Osteoblast (primary cell): ENCODE measurements at places on chromosomes 2 and 18. TPM values are rescaled to one million over a fixed set of nuclear protein-coding genes. Genes with fewer than 3 reads are reported as not detected.

DNA sequence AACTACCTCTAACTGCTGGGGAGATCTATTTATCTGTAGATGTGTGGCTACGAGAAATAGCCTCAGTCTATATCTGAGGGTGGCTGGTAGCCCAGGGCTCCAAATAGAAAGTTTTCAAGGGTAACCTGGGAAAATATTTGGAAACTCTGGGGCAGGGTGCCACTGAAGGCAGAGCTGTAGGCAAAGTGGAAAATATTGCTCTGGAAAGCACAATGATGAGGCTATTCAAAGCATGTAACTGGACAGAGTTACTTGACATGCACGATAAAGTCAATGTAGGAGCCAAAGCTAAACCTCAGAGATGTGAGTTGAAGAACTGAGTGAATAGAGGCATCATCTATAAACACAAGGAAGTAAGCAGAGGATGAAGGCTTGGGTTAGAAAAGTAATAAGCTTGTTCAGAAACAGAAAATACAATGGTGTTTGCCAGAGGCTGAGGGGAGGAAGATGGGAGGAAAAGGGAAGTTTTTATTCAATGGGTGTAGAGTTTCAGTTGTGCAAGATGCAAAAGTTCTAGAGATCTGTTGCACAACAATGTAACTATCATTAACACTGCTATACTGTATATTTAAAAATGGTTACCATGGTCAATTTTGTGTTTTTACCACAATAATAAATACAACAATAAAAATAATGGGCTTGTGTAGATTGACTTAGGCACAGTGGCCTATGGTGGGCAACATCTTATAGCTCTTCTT is 171.6 kb downstream of the MBD2 start:
- DNase-seq: no peak

GRCh38 chr2:74507926-74508520 is 528 bp upstream of the PCGF1 start:
- DNase-seq: peak; percentile 90

GRCh38 chr2:223587301-223587700 is 14.9 kb downstream of the SCG2 start:
- no peak for DNase-seq

DNA sequence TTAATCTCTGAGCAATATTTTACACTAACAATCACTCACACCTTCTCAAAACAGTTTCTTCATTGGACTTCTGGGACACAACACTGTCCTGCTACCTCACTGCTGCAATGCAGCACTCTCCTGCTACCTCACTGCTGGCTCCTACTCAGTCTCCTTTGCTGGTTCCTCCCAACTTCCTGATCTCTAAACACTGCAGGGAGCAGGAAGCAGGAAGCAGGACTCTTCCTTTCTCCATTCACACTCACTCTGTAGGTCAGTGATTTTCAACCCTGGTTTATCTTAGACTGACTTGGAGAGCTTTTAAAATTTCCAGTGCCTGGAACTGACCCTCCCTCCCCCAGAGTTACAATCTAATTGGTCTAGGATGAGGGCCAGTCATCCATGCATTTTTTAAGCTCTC is 243.4 kb upstream of the RBBP8 start:
- peak; percentile 34 for DNase-seq

DNA sequence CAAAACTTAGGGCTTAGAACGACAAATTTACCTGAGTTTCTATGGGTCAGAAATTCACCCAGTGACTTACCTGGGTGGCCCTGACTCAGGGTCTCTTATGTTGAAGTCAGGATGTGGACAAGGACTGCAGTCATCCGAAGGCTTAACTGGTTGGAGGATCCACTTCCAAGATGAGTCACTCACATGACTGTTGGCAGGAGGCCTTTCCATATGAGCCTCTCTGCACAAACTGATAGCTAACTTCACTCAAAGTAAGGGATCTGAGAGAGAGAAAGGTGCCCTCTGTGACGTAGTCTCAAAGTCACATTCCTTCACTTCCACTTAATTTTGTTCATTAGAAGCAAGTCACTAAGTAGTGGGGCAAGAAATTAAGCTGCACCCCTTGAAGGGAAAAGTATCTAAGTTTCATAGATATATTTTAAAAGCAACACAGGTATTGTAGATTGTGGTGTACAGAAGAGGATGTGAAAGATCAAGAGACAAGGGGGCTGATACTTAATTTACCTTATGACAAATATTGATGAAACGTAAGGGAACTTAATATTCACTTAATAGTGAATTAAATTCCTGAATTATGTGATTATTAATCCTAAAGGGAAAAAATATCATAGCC is 48.4 kb downstream of the TANK start:
- no peak for DNase-seq

DNA sequence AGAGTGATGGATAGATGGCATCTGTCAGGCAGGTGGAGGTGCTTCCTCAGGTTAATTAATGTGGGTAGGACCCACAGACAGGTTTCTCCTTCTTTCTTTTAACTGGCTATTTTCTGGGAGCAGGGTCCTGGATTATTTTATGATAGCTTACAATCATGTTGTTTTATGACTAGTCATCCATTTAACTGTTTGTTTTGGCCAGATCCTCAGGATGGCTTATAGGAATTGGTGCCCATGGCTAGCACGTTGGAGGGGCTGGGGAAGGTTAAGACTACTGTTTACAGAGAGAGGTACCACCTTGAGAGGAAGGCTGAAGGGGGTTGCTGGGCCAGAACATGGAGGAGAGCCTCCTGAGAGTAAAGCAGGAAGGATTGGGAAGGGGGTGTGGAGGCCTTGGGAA is 78.0 kb upstream of the MGAT5 start:
- DNase-seq: no peak

GRCh38 chr2:38658613-38659012 is 7.3 kb upstream of the GALM start:
- DNase-seq: no peak

DNA sequence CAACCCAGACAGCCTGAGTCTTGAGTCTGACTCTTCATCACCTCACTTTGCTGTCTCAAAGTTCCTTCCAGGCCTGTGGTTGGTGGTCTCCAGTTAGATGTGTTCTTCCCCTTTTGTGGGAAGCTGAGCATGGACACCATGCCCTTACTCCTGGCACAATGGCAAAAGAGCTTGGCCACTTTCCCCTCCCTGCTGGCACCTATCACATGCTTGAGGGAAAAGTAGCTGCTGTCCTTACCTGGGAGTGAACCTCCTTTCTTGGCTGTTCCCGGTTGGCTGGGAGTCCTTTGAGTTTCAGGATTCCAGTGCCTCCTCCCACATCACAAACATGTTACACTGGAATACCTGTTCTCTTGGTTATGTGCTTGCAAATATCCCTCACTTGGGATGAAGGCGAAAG is 97.8 kb downstream of the GATA6 start:
- no peak for DNase-seq

- DNase-seq: peak; percentile 95
Observed at GRCh38 chr2:27735263-27735904, 36.1 kb upstream of the MRPL33 start.

- no peak for DNase-seq
Observed at GRCh38 chr2:112154246-112155117, 16.3 kb downstream of the FBLN7 start.

DNA sequence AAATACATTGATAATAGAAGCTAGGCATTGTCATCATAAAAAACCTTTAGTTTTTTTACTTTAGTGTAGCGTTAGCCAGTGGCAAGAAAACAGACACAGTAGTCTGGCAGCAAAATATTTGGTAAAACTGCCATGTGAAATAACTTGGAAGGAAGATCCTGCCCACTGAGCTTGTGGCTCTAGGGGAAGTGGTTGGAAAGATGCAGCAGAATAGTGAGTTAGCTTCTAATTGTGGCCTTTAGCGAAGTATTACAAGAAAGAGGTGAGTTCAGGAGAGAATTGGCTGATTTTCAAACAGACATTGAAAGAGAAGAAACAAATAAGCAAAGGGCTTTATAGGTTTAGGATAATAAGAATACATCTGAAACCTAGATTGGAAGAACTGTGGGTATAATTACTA is 1887.8 kb upstream of the CELF4 start:
- DNase-seq: no peak

DNA sequence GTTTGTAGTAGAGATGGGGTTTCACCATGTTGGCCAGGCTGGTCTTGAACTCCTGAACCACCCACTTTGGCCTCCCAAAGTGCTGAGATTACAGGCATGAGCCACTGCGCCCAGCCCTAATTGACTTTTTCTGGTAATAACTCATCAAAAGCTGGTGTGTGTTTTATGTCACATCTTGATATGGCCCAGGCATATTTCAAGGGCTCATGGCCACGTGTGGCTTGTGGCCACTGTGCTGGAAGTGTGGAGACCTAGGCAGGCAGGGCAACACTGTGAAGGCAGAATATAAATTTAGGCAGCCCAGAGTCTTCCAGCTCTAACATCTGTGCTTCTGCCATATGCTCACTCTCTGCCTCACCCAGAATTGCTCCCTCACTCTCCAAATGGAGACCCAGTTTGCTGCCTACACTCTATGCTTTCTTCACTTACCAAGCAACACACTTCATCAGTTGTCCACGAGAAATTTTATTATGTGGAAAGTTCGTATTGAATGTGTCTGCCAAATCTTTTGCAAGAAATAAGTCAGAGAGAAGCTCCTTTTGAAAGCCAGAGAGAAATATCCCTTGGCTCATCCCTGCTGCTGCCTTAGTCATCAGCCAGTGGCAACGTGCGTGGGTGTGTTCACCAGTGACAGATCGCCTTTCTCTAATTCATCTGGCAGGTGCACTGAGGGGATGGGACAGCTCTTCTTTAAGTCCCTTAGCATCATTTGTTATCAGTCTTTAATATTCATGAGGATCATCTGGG is 129.4 kb upstream of the CXCR4 start:
- no peak for DNase-seq

DNA sequence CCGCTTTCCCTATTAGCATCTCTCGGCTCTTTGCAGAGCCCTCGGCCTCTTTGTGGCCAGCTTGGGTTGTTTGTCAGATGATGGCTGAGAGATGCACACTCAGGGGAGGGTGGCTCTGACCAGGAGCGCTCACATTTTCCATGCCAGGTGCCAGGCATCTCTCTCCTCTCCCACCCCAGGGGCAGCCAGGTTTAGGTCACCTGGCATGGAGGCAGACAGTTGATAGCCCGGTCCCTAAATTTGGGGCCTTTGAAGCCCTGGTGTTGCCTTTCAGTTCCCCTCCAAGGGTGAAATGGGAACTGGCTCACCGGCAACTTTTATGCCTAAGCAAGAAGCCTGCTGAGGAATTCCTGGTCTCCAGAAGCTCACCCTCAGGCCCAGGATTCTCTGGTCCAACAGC is 19.1 kb downstream of the LBH start:
- no peak for DNase-seq

GRCh38 chr2:69310111-69311023 is 76.7 kb downstream of the GFPT1 start:
- peak; percentile 39 for DNase-seq

- no peak for DNase-seq
Observed at GRCh38 chr2:212931271-212931670, 220.1 kb downstream of the IKZF2 start.

GRCh38 chr2:219029829-219030165 is 11.5 kb downstream of the CFAP65 start:
- DNase-seq: peak; percentile 97

DNA sequence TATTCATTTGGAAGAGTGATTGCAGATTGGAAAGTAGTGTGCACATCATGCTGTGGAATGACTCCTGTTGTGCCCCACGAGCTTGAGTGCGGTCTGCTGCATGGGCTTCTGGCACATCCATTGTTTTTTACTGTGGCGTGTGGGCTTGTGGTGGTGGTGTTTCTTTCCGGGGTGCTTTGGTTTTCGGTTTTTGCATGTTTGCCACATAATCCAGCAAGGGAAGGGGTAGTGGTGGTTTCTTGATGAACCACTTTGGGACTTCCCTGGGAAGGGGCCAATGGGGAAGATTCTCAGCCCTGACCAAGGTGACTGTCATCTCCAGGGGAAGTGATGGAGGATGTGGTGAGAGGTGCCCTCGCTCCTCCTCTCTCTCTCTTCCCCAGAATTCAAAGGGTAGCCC is 57.0 kb downstream of the COA5 start:
- DNase-seq: no peak

- DNase-seq: no peak
Observed at GRCh38 chr2:9657083-9657482, 26.3 kb upstream of the YWHAQ start.

- DNase-seq: no peak
Observed at GRCh38 chr2:134714228-134714627, 4.6 kb downstream of the TMEM163 start.

- no peak for DNase-seq
Observed at GRCh38 chr2:226380679-226381078, 418.9 kb downstream of the IRS1 start.

GRCh38 chr18:51337406-51337805 is 139.9 kb upstream of the MEX3C start:
- DNase-seq: no peak

- DNase-seq: no peak
Observed at GRCh38 chr2:86233436-86233835, 34.2 kb downstream of the MRPL35 start.

DNA sequence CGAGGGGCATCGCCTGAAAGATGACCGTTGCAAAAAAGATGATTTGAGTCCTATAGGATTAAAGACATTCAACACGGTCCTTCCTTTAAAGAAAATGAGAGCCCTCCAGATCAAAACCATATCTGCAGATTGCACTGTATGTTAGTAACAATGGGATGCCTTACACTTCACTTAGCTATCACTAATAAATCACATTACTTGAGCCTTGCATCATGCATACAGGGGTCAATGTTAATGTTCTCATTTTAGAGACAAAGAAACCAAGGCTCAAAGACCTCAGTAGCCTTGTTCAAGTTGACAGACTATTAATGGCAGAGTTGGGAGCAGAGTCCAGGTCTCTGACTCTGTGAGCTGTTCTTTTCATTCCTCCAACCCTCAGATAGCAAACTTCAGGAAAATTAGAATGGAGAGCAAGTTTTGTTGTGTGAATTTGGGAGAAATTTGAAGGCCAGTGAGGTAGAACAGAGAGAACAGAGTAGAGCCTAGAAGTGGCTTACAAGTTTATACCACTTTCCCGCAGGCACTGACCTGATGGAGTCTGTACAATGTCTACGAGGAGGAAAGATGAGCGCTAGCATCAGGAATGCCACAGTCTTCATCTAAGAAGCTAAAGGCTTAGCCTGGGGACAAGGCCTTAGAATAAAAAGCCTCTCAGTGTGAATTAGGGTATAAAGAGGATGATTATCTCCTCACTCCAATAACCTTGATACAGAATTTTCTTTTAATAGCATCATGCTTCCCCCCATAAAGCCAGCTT is 48.3 kb downstream of the TRIB2 start:
- no peak for DNase-seq

ANKRD30B gene
- total RNA-seq: 6.9 and 11.5 TPM in 2 replicates

MROH2A gene
- not detected in 2 replicates for total RNA-seq

BARD1 gene
- 18.5 and 22.7 TPM in 2 replicates for total RNA-seq

IFIH1 gene
- 7.2 and 9.1 TPM in 2 replicates for total RNA-seq

DNAH7 gene
- 2.5 and 2.9 TPM in 2 replicates for total RNA-seq

GALR1 gene
- not detected in 2 replicates for total RNA-seq

SLC5A7 gene
- not detected in 2 replicates for total RNA-seq

TMEM131 gene
- total RNA-seq: 30.0 and 41.8 TPM in 2 replicates
